ENCODE measurements at places on chromosomes 4 and X. TPM values are rescaled to one million over a fixed set of nuclear protein-coding genes. Genes with fewer than 3 reads are reported as not detected.

- DNase-seq: no peak
Observed at GRCh38 chrX:93637591-93637990, 35.8 kb downstream of the NAP1L3 start.

DNA sequence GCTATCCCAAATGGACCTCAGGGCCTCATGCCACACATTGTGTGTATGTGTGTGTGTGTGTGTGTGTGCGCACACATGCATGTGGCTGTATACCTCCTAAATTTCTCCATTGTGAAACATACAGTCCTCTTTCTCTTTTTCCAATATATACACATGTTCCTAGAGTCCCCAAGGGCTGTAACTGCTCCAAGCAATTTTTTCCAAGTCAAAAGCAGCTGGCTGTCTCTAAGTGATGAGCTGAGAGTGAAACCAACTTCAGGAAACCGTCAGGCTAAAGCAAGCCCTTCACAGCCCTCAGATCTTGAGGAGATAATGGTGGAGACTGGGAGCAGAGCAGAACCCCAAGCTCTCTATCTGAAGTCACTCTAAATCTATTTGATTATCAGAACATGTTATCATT, 496.1 kb upstream of the DIPK2B start:
- DNase-seq: no peak

DNA sequence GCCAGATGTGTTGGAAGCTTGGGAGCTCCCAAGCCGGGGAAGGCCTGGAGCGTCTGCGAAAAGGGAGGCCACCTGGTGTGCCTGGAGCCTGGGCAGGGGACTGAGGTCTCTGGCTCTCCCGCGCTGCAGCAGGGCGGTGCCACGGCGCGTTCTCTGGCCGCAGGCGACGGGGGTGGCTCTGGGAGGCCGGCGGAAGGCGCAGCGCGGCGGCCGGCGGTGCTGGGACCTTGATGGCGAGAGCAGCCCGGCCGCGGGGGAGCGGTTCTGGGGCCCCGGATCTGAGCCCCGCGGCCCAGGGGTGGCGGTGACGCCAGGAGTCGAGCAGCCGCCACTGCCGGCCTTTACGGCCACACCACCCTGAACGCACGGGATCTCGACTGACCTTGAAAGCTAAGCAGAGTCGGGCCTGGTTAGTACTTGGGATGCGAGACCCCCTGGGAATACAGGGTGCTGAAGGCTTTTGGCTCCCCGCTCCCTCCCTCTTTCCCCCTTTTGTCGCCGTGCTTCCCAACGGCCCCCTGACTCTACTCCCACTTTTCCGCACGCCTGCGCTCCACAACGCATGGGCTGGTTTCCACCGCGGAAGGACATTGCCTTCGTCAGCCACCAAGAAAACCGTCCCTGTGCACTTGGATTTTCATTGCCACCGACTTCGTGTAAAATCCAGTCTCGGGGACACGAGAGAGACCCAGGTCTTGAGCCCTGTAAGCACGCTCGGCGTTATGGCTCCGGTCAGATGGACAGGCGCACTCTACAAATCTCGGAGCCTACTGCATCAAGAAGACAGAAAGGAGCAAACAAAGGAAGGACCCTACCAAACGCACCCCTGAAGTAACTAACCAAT, 9.5 kb downstream of the FRG2 start:
- peak; percentile 54 for DNase-seq

Gene GPR50
- 0.70 TPM for total RNA-seq

GRCh38 chr4:99647071-99647470, 10.6 kb downstream of the C4orf54 start:
- no peak for DNase-seq

- DNase-seq: no peak
Observed at GRCh38 chr4:31467781-31468180, 747.6 kb downstream of the PCDH7 start.

DNA sequence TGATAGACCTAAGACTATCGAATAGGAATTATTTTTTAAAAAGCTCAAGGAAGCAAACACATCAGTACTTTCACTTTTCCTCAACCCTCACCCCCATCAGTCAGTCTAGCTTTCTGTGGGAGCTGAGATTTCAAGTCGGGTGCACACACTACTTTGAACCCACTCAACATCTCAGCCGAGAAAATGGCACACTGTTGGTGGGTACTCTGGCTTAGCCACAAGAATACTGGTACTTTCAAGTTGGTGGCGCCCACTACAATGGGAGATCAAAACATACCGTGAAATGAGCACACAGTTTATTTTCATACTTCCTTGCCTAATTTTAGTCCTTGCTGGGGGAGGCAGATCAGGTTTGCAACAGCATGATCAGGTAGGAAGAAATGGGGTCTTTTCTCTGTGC, 10.2 kb downstream of the CD40LG start:
- no peak for DNase-seq

Gene ZIC3
- total RNA-seq: 130 TPM

- DNase-seq: no peak
Observed at GRCh38 chr4:10659251-10659650, 25.3 kb downstream of the CLNK start.

Gene MAGEA2
- total RNA-seq: not detected

DNA sequence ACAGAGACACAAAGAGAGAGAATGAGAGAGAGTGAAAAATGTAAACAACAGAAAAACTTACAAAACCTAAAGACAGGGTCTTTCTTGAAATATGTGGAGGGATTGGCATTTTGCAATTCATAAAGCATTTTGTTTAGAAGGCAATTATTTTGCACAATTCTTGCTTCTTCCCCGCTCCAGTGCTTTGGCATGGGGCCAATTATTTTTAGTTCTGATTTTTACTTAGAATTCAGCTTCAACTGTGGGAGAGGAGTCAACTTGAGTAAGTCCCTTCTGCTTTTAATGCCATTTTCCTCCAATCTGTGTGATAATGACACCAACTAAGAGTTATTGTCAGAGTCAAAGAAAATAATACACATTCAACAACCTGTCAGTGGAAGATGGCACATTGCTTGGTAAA, 1051.9 kb downstream of the NLGN4X start:
- no peak for DNase-seq

Gene ATP2B3
- total RNA-seq: not detected

- no peak for DNase-seq
Observed at GRCh38 chr4:167383291-167383690, 149.0 kb upstream of the SPOCK3 start.

DNA sequence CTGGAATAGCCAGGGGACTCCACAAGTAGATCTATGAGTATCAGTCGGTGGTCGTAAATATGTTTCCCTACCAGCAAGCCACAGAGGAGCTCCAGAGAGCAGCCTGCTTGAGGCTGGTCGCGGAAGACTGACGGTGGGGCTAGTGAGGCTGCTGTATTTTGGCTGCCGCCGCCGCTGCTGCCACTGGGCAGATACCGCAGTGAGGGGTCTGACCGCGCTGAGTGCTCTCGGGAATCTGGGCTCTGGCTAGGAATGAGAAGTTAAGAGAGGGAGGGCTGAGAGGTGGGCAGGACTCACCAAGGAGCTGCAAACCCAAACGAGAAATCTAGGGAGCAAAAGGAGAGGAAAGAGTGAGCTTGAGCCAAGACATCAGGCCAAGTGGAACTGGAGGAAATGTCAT, at the start of gene EXOC1L:
TSS of gene EXOC1L (plus strand) at position 157 of the 400 bp plus-strand sequence. CDS start at position 394, 237 bp downstream.
- peak; percentile 95 for DNase-seq

DNA sequence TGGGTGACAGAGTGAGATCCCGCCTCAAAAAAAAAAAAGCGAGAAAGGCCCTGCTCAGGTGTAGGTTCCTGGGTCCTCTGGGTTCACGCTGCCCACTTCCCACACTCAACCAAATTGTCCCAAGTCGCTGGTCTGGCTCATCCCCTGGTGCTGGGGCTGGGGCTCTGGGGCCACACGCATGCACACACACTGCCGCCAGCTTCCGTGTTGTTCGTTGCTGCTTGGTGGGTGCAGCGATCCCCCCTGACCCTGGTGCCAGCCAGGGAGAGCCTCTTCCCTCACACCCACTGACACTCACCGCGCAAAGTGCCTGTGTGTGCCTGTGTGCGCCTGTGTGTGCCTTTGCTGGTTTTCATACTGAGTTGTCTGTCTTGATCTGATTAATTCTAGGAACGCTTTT, 124.1 kb upstream of the NKX1-1 start:
- no peak for DNase-seq

GRCh38 chrX:150255441-150256296, 107.4 kb upstream of the MAMLD1 start:
- peak; percentile 13 for DNase-seq

DNA sequence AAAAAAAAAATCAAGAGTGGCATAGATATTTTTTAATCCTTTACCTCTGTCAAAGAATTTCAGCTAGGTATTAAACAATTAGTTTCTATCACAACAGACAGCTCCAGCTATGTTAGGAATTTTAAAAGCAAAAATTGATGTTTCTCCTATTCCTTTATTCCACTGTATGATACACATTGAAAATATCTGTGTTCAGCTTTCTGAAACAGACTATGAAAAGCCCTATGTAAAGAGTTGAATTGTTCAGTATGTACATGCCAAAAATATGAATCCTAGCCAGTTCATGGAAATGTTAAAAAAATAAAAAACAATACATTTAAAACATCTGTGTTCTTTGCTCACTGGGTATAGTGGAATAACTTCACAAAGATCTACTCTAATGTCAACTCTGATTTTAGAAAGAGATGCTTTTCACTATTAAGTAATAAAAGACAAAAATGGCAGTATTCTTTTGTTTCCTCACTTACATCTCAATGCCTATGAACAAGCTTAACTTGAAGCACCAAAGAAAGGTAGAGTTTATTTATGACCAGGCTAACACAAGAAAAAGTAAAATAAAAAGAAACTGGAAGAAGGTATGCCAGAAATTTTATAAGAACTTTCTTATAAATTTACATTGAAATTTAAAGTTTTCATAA, 32.1 kb downstream of the FBXW7 start:
- DNase-seq: no peak

GRCh38 chr4:183356931-183357675, 34.9 kb upstream of the CLDN24 start:
- DNase-seq: no peak

DNA sequence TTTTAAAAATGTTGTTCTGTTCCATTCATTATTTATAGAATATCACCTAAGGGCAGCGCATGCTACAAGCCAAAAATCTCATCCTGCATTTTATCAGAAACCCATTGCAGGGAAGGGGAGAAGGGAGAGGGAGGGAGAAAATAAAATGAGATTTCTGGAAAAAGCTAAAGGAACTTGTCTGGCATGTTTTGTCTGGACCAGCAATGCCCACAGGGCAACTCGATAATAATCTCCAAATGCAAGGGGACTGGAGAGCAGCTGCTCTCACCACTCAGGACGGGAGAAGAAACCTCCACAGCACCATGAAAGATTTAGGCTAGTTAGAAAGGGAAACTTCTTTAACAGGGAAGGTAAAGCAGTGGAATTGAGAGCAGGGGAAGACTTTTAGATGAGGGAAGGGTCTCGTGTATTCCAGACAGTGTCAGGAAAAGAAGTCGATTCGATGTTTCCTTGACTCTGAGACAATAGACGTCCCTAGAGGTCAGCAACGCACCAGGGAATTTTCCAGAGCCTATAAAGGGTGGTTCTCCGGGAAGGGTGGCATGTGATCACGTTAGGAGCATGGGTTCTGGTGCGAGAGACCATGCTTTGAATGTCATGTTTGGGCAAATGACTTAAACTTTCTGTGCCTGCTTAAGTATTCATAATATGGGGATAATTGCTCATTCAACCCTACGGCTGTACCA, 132.2 kb upstream of the NDP start:
- DNase-seq: peak; percentile 50

Gene DMP1
- total RNA-seq: not detected

GRCh38 chrX:6640727-6641126, 105.8 kb upstream of the VCX3A start:
- DNase-seq: no peak

Gene TLR2
- 0.53 TPM for total RNA-seq

Gene TDO2
- not detected for total RNA-seq

DNA sequence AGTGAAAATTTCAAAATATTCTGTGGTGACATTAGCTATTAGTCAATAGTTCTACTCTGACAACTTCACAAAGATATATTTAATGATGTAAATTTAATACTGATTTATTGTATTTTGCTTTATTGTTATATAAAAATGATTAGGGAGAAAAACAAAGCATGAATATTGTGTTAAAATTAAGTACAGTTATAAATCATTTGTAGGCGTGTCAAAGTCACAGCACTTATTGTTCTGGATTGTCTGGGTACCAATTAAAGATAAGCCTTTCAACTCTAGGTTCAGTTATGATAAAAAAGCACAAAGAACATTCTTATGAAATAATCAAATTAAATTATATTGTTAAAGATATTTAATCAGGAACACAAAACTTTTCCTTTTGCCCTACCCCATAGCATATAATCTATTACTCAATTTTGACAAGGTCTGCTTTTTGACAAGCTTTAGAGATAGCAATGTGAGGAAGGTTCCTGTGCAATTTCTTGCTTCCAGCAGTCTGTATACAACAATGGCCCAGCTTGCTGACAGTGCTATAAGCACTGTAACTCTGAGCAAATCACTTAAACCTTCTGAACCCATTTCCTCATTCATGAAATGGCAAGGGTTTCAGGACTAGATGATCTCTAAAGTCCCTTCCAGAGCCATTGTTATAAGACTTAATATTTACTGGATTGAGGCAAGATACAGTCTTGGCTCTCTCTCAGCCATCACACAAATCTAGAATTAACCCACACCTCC, 910.3 kb upstream of the LCORL start:
- DNase-seq: no peak
